Upper lobe of left lung (tissue), 6 donors: ENCODE measurements at places on chromosomes 5 and 9.
A peak's percentile ranks its signal among the peaks of the same experiment; 100 is the strongest.

- no peak for DNase-seq
These were observed 2.6 kb downstream of the BASP1 start for GRCh38 chr5:17219992-17220391.

- DNase-seq, result no peak
These were observed 135.6 kb downstream of the ZNF354C start for GRCh38 chr5:179195561-179196404.

DNA sequence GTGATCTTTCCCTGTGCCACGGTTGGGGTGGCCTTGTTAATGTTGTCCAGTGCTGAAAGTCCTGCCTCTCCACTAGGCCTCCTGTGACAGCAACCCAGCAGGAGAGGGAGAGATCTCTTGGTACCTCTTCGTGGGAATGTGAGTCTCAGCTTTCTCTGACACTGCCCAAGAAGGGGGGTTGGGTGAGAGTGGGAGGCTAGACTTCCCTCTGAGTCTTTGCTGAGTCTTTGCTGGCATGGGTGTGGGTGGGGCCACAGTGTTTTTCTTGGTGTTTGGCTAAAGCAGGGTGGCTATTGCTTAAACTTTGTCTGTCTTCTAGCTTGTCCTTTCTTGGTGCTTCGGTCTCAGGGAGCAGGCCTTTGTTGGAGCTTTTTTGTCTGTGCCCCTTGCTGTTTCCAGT is 145.6 kb downstream of the GNA14 start:
- DNase-seq, result no peak

GRCh38 chr9:2281803-2282185 is 266.6 kb downstream of the SMARCA2 start:
- no peak for DNase-seq

DNA sequence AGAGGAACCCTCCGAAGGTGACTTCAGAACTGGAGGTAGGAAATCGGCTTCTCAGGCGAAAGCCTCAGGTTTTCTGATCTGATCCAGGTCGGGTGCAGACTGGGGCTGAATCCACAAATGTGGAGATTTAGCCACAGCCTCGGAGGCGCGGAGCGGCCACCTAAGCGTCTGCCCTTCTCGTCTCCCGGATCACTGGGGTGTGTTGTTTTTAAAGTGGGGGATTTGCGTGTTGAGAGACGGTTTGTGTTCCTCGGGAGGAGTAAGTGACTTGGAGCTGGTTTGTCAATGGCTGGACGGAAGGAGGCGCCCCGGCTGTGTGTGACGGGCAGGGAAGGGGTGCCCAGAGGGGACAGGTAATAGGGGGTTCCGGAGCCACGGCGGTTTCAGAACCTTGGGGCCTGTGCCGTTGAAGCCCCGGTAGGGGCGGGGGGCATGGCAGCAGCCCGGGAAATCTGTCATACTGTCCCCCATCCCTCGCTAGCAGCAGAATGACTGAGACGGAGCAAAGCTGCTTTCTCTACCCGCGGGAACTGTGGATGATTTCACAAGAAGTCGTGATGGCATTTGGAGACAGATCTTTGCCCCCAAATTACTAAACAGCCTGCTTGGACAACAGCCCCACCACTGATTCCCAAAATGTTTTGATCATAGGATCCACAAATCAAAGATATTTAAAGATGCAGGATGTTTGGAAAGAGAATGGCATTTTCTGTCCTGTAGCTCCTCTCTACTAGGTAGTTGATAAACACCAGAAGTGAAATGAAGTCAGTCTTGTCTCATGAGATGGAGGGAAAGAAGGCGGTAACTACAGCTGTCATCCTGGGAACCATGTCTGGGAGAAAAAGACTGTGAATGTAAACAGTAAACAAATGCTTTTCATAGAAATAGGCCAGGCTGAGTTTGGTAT is 216.5 kb downstream of the PDZD2 start:
- DNase-seq, result peak; percentile 63

- no peak for DNase-seq
These were observed 7.1 kb upstream of the FAF2 start for GRCh38 chr5:176440927-176441706.

GRCh38 chr9:134648701-134649530 is 7.3 kb downstream of the COL5A1 start:
- DNase-seq, result no peak

GRCh38 chr5:58317009-58317408 is 142.9 kb downstream of the PLK2 start:
- no peak for DNase-seq
